Dermis microvascular lymphatic vessel endothelial cell (primary cell): ENCODE measurements at places on chromosomes 1 and 21.

DNA sequence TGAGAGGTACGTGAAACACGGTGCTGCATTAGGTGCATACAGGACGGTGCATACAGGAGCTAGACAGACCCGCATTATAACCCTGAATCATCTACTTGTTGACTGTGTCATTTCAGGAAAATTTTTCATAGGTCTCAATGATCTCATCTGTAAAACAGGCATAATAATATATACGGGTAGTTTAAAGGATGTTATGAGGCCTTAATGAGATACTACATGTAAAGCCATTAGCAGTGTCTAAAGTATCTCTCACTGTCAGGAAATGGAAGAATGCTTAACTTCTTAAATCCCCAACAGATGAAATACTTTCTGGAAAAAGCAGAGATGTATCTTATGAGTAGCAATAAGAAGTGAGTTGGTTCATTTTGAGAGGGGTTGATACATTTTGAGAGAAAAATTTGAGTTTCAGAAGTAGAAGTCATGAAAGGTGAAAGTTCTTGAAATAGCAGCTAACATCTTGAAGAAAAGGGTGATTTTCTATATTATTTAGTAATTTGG is 669.6 kb downstream of the PTPRC start:
- DNase-seq, result no peak

DNA sequence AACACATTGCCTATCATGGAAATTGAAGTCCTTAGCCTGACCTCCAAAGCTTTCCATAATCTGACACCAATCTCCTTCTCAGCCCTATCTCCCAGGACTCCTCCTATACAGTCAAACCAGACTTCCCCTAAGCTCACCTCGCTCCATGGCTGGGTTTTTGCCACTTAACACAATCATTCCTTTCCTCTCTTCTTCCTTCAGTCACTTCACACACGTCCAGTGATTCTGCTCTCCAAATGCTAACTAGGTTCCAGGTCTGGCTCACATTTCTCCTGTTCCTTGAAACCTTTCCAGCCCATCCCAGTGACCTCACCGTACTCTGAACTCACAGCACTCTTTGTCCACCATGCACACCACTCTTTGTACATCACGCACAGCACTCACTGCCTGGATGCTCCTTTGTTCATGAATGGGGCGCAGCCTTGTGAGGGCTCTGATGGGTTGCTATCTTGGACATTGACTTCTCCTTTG is 98.4 kb downstream of the GLUL start:
- DNase-seq, result no peak

DNA sequence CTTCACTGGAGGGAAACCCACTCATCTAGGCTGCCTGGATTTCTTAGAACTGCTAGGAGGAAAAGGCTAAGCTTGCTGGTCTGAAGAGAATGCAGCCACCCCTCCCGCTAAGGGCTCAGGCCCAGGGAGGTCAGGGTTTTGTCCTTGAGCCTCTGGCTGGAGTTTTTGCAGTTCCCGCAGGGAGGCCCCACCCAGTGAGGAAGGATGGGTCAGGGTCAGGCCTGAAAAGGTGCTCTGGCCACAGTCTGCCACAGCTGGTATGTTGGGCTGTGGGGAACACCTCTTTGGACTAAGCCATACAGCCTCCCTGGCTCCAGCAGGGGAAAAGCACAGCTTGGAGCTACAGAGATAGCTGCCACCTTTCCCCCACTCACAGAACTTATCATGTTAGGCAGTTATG is 71.4 kb upstream of the PAPPA2 start:
- DNase-seq, result no peak

GRCh38 chr1:82099170-82099569 is 298.4 kb downstream of the ADGRL2 start:
- no peak for DNase-seq

DNA sequence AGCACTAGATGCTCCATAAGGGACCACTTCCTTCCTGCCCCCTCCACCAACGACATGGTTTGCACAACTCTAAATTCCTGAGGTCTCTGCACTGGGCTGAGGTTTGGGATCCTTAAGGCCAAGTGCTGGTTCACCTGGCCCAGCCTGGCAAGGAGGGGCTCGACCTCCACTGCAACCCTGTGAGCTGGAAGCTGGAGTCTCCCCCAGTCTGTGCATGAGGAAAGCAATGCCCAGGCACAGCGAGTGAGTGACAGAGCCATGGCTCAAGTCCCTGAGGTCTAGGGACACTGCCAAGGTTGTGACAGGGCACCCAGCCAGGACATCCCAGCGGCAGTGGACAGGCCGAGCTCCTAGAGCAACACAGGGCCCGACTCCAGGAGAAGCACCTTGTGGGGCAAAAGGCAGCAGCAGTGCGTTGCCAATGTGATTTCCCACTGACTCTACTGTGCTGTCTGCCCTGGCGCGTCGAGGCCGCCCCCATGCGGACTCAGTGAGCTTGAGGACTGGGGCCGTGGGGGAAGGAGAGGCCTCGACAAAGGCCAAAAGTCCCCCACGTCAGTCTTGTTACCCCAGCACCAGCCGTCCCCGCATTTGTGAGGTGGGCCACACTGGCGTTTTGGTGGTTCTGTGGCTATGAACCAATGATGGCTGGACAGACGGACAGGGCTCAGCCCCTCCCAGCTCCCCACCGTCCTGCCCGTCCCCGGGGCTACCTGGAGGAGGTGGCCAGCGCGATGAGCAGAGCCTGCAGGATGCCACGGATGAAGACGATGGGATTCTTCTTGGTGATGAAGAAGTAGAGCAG is 30.0 kb downstream of the PODN start:
- DNase-seq, result no peak

DNA sequence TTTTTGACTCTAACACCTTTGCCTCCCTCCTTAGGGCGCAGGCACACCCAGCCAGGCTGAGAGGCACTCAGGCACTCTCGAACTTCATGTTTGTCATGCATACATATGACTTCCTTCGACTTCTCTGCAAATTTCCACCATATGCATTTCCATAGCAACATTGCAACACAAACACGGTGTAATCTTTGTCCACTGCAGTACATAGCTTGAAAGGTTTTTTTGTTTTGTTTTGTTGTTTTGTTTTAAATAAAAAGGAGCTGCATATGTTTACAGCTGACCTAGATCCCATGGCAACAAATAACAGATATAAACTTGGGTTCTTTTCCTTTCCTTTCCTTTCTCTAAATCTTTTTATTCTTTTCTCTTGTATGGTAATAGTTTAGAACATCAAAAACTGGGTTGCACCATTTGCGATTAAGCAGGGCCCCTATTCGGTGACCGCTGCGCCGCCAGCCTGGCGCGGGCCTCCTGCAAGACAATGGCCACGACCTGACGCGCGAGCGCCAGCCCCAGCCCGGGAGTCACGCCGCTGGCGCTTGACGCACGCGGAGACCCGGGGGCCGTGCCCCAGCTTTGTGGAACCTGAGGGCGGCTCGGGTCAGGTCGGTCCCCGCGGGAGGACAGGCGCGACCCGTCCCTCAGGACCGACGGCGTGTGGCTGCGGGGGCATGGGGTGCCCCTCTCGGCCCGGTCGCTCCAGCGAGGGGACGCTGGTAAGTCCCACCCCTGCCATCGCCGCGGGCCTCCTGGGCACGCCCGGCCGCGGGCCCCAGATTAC is 35.2 kb downstream of the CCN1 start:
- peak; percentile 22 for DNase-seq

- DNase-seq, result no peak
Measured at GRCh38 chr1:204441558-204441957, 29.9 kb upstream of the PPP1R15B start.

DNA sequence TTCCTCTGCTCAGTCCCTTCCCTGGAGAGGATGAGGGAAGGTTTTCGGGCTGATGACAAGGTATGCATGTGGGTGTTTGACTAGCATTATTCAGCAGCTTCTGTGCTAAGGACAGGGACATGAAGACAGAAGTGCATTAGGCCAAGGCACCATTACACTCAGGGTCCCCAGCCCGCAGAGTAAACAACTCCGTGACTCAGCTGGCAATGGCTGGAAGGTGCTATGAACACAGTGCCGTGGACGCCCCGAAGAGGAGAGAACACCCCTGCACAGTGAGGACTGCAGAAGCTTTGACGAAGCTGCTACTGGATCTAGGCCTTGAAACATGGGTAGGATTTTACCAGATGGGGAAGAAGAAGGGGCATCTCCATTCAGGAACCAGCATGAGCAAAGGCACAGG is 13.7 kb upstream of the EPS8L3 start:
- no peak for DNase-seq

- DNase-seq, result no peak
Measured at GRCh38 chr1:43536196-43536863, 5.6 kb downstream of the PTPRF start.

- no peak for DNase-seq
Measured at GRCh38 chr1:189429610-189430009, 1048.1 kb downstream of the BRINP3 start.

- no peak for DNase-seq
Measured at GRCh38 chr1:203467550-203467921, 8.1 kb upstream of the PRELP start.

GRCh38 chr1:37741662-37742061 is 23.3 kb downstream of the EPHA10 start:
- no peak for DNase-seq

DNA sequence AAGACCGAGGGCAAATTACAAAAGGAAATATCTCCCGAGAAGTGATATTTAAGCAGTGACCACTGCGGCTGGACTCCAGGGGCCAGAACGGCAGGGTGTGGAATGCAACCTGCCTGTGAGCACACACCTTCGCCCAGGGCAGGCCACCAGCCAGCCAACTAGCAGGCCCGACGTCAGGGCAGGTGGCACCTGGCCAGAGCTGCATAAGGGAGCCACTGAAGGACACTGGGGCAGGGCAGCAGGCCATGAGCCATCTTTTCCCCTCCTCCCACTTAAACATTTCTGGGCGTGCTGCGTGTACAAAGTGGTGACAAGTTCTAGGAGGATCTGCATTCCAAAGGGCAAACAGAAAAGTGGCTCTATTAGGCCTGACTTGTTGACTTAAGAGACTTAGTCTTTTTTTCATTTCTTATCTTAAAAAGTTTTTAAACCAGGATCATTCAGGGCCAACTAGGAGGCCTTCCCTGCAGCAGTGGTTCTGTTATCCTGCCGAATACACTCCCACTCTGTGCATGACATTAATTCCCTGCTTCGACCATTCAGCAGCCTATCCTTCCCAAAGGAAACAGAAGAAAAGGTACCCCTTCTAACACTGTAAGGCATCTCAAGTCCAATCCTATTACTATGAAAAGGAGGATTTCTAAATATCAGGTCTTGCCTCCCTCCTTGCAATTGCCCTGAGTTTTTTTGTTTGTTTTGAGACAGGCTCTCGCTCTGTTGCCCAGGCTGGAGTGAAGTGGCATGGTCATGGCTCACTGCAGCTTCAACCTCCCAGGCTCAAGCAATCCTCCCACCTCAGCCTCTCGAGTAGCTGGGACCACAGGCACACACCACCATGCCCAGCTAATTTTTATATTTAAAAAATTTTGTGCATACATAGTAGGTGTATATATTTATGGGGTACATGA is 96.3 kb downstream of the BCAR3 start:
- DNase-seq, result no peak

- peak; percentile 56 for DNase-seq
Measured at GRCh38 chr1:244730153-244730933, 77.4 kb downstream of the DESI2 start.

DNA sequence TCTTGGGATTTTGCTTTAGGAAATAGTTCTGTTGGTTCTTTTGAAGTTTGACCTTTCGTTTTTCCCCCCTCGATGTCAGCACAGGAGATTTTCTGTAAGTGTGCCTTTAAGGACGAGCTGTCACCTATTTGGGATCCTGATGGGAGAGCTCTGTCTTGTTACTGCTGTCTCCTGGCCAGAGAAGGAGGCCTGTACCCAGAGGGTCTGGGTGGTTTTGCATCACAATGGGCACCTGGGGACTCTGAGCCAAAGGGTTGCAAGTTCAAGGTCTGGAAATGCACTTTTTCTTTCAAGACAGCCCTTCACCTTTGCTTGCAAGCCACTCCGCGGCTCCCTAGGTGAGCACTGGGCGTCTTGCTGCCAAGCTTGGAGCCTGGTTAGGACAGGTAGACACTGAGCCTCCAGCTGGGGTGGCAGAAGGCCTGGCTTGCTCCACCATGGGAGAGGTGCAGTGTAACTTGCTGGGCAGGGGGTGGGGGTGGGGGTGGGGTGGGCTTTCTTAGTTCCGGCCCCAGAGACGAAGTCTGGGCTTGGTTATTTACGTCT is 2.9 kb downstream of the AJAP1 start:
- no peak for DNase-seq

- no peak for DNase-seq
Measured at GRCh38 chr1:37767488-37767887, 2.6 kb upstream of the EPHA10 start.

GRCh38 chr1:88063605-88064004 is 620.5 kb upstream of the PKN2 start:
- no peak for DNase-seq

DNA sequence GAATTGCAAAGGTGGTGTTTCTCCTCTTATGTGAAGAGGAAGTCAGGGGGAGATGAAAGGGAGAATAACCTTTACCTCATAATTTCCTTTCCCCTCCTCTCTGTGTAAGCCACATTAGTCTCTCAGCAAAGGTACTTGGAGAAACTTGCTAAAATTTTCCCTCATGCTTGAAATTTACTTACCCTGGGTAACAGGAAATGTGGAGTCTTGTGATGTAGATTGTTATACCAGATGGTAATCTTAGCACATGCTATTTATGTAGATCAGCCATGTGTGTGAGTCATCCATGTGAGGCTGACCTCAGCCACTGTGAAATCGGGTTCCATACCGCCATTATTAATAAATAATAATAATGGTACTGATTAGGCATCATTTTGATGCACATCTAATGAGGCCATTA is 128.4 kb downstream of the TGFB2 start:
- DNase-seq, result peak; percentile 83

GRCh38 chr1:67460676-67461500 is 30.7 kb upstream of the SERBP1 start:
- DNase-seq, result no peak

- DNase-seq, result no peak
Measured at GRCh38 chr1:39561279-39561678, 15.3 kb downstream of the PABPC4 start.

- no peak for DNase-seq
Measured at GRCh38 chr1:100187912-100188311, 9.9 kb upstream of the LRRC39 start.

DNA sequence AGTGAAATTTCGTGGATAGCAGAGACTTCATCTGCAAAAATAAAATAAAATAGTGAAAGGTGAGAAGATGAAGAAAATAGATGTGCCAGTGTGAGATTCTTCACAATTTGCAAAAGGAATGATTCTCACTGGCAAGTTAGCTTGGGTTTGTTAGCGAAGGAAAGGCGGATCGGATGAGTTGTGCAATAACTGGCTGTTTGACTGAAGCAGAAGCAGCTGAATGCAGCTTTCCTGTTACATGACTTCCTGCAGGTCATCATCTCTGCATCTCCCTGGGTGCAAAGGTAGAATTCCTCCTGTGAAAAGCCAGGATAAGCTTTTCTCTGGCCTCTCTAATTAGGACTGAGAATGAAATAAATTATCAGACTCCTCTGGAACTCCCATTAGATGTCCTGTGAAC is 263.1 kb upstream of the CHRM3 start:
- no peak for DNase-seq

GRCh38 chr1:214833178-214833756 is 230.3 kb downstream of the CENPF start:
- no peak for DNase-seq

GRCh38 chr21:45528981-45529784 is 13.1 kb downstream of the SLC19A1 start:
- DNase-seq, result no peak
